A549 treated with Mapracorat at 1 μM for 4 hours (cell line): ENCODE measurements at places on chromosomes 1 and 21. TPM values are rescaled to one million over a fixed set of nuclear protein-coding genes. Genes with fewer than 3 reads are reported as not detected.

LCE2B gene
- not detected in 5 replicates for total RNA-seq

GSTM1 gene
- not detected in 5 replicates for total RNA-seq

RHBDL2 gene
- total RNA-seq: 1.6 to 2.8 TPM (median 1.8 TPM) in 5 replicates

LCE3E gene
- 0.30 to 0.54 TPM in 2 of 5 replicates, not detected in the others for total RNA-seq

TP73 gene
- 0.59 to 0.87 TPM (median 0.75 TPM) in 5 replicates for total RNA-seq

ITLN2 gene
- total RNA-seq: 0.55 to 0.85 TPM (median 0.62 TPM) in 5 replicates

KIF14 gene
- total RNA-seq: 7.1 to 11.0 TPM (median 9.7 TPM) in 5 replicates

AGT gene
- 0.06 to 0.13 TPM (median 0.09 TPM) in 3 of 5 replicates, not detected in the others for total RNA-seq

OR14K1 gene
- not detected in 5 replicates for total RNA-seq

SPRR2G gene
- not detected in 5 replicates for total RNA-seq

GJC2 gene
- total RNA-seq: 0.09 to 0.58 TPM (median 0.41 TPM) in 5 replicates

BCAR3 gene
- 70.4 to 87.4 TPM (median 78.8 TPM) in 5 replicates for total RNA-seq

LORICRIN gene
- total RNA-seq: not detected in 5 replicates

DTL gene
- 17.4 to 23.7 TPM (median 23.2 TPM) in 5 replicates for total RNA-seq

PTPN22 gene
- total RNA-seq: not detected in 5 replicates

PER3 gene
- total RNA-seq: 0.56 to 0.98 TPM (median 0.92 TPM) in 5 replicates

NBPF15 gene
- 15.7 to 22.7 TPM (median 20.0 TPM) in 5 replicates for total RNA-seq

ARHGAP29 gene
- 12.0 to 15.7 TPM (median 13.8 TPM) in 5 replicates for total RNA-seq

DONSON gene
- total RNA-seq: 14.3 to 16.9 TPM (median 16.6 TPM) in 5 replicates

KRTAP13-2 gene
- total RNA-seq: not detected in 5 replicates

ASAP3 gene
- total RNA-seq: 5.2 to 7.2 TPM (median 6.2 TPM) in 5 replicates

NPR1 gene
- 1.2 to 2.1 TPM (median 1.6 TPM) in 5 replicates for total RNA-seq

ZNF593OS gene
- total RNA-seq: 0.65 TPM in 1 of 5 replicates, not detected in the others

PPFIA4 gene
- total RNA-seq: 0.29 to 0.89 TPM (median 0.45 TPM) in 5 replicates

CFHR1 gene
- 0.15 to 0.23 TPM in 2 of 5 replicates, not detected in the others for total RNA-seq

CACNA1S gene
- not detected in 5 replicates for total RNA-seq

SLC22A15 gene
- 0.52 to 1.0 TPM (median 0.81 TPM) in 5 replicates for total RNA-seq

MYBPH gene
- 0.09 TPM in 1 of 5 replicates, not detected in the others for total RNA-seq

RNF186 gene
- total RNA-seq: not detected in 5 replicates

CR1L gene
- 0.40 TPM in 1 of 5 replicates, not detected in the others for total RNA-seq

MYOC gene
- not detected in 5 replicates for total RNA-seq

GSTM2 gene
- total RNA-seq: 2.9 to 3.6 TPM (median 3.4 TPM) in 5 replicates

ARHGEF10L gene
- total RNA-seq: 5.2 to 7.7 TPM (median 7.0 TPM) in 5 replicates

RGS4 gene
- not detected in 5 replicates for total RNA-seq

OR14I1 gene
- not detected in 5 replicates for total RNA-seq

TNFRSF1B gene
- total RNA-seq: 0.35 to 0.78 TPM (median 0.48 TPM) in 5 replicates

RBM11 gene
- total RNA-seq: not detected in 5 replicates

DSTYK gene
- 6.8 to 9.5 TPM (median 8.4 TPM) in 5 replicates for total RNA-seq

KRTAP21-2 gene
- not detected in 5 replicates for total RNA-seq

ARHGEF19 gene
- 5.3 to 6.6 TPM (median 6.2 TPM) in 5 replicates for total RNA-seq

LCK gene
- not detected in 5 replicates for total RNA-seq

TEX38 gene
- not detected in 5 replicates for total RNA-seq
